ENCODE measurements at places on chromosomes 6 and 20.
A peak's percentile ranks its signal among the peaks of the same experiment; 100 is the strongest.

DNA sequence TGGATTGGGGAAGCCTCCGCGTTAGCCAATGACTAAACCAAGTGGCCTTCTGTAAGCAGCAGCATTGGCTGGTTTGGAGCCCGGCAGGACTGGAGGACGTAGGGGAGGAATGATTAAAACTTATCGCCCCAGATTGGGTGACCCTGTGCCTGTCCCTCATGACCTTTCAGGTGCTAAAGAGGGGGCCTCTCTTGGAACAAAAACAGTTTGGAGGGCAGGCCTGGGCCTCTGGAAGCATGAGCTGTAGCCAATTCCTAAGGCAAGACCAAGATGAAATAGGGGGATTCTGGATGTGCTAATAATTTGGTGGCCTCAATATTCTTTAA is 1.4 kb downstream of the GMPR start:
- DNase-seq: no peak

- no peak for DNase-seq
Measured at GRCh38 chr20:46071573-46071972, 18.2 kb downstream of the NCOA5 start.

GRCh38 chr6:150632785-150633485 is 33.2 kb downstream of the PLEKHG1 start:
- DNase-seq: peak; percentile 1

DNA sequence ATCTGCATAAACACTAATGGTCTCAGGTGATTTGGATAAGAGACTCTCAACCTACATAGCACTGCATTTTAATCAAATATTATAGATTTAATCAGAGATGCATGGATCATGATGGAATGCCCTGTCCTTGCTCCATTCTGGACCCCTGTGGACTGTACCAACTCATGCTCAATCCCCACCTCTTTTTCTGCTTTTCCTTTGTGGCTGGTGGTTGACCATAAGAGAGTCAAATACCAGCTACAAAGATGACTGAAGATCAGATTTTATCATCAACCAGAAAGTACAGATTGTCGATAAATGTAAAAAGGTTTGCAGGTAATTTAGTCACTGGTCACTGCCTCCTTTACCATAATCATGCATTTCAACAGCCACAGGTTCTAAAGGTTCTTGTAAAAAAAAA is 116.2 kb downstream of the ME1 start:
- DNase-seq: no peak

DNA sequence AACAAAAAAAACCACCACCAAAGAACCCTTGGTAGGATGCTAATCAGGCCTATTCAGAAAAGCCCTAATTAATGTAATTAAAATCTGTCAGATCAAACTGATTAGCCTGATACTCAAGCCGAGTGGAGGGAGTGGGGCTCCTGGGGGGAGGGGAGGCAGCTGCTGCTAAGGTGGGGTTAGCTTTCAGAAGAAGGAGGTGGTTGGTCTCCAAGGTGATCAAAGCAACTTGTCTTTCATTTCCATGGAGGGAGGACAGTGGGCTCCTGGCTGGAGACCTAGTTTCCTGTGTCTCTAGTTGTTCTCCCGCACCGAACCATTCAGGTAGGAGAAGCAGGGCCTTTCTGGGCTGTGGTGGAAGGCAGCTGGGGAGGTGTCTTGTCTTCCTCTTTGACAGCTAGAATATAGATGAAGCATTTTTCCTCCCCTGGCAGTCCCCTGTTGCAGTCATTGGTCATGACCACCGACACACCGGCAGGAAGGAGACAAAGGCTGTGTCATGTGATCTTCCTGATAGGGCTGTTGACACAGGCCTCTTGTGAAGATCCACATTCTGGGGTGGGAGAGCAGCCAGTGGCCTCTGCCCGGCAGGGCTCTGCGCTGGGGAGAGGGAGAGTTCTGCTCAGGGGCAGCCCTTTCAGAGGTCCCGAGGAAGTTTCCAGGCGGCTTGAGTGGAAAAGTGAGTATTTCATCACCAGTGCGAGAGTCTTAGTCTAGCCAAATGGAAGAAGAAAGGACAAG is 39.9 kb upstream of the PRDM1 start:
- no peak for DNase-seq

GRCh38 chr6:43771858-43772680 is 2.1 kb downstream of the VEGFA start:
- no peak for DNase-seq

DNA sequence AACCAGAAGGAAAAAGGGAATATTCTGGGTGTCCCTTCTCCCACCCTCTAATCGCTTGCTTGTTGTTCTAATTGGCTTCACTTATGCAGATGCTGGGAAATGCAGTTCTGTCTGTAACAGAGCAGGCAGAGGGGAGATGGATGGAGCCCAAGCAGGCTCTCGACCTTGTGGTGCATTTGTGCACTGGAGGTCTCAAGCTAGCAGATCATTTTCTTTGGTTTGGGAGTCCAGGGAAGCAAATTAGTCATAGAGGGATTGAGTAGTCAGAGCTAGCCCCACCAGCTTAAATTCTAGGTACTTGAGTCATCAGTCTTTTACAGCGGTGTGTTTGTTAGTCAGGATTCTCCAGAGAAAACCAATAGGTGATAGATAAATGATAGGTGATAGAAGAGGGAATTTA is 234.7 kb upstream of the ECI2 start:
- DNase-seq: no peak

- no peak for DNase-seq
Measured at GRCh38 chr20:2794202-2794748, 6.2 kb downstream of the CPXM1 start.

DNA sequence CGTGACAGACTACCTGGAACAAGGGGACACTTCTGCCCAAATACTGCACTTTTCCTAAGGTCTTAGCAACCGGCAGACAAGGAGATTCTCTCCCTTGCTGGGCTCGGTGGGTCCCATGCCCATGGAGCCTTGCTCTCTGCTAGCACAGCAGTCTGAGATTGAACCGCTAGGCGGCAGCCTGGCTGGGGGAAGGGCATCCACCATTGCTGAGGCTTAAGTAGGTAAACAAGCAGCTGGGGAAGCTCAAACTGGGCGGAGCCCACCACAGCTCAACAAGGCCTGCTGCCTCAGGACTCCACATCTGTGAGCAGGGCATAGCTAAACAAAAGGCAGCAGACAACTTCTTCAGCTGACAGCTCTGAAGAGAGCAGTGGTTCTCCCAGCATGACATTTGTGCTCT is 87.8 kb upstream of the ASCC3 start:
- DNase-seq: no peak

- DNase-seq: no peak
Measured at GRCh38 chr6:131976545-131977061, 25.4 kb upstream of the CCN2 start.

DNA sequence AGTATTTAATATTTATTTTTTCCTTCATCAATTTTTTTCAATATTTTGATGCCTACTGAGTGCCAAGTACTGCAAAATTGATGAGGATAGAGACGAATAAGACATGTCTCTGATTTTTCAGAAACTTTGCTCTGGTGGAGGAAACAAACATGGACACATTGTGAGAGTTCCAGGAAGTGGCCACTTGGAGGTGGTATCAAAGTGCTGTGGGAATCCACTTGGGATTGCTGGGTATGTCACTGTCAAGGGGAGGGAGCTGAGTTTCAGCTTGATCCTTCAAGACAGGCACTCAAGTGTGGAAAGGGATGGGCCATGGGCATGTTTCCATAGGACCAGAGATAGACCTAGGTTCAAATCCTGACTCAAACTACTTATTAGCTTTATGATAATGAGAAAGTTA is 24.5 kb upstream of the ABCC10 start:
- DNase-seq: no peak

DNA sequence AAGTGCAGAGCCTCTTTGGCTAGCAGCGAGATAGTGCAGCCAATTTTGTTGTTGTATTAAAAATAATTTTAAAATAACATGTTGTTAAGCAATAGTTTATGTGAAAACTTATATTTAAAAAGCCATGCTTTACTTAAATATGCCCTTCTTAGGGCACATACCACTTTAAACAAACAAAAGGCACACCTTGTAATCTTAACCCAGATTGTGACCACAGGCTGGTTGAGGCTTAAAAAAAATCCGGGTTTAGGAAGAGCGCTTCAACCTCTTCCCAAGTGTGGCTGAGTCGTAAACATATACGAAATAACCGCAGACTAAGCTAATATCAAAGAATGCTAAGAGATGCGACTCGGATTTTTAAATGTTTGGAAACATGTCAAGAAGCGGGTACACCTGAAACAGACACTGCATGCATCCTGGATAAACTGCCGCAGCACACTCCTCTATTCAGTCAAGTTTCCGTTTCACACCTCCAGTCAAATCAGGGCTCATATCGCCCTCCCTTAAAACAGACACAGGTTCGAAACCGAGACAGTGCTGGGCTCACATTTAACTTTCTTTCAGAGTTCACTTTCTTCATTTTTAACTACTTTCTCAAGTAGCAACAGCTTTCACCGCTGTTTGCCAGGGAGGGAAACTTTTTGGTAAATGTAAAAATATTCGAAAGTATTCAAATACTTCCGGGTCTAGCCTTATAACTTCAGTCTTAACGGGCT is 1.5 kb downstream of the DEK start:
- peak; percentile 26 for DNase-seq

DNA sequence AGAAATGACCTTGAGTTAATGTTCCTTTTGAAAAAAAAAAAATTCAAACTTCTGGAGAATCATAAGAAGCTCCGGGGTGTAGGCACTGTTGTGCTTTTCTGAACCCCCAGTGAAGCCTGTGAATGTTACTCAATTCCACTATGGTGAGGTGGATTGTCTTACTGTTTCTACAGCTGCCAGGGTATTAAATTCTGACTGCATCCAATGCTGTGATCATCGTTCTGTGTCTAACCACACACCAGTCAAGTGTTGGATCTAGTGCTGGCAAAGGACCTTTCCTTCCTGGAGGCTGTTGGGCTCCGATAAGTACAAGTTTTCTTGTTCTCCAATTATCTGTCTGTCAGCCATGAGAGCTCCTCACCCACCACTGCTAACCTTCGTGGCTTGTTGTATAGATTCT is 162.0 kb upstream of the EPHA7 start:
- DNase-seq: no peak

- DNase-seq: no peak
Measured at GRCh38 chr6:94377835-94378234, 958.5 kb upstream of the EPHA7 start.

GRCh38 chr6:53361549-53362031 is 12.8 kb upstream of the ELOVL5 start:
- no peak for DNase-seq

- DNase-seq: no peak
Measured at GRCh38 chr6:5946701-5947100, 60.0 kb downstream of the NRN1 start.

GRCh38 chr6:112342511-112342910 is 4.6 kb upstream of the RFPL4B start:
- DNase-seq: no peak

DNA sequence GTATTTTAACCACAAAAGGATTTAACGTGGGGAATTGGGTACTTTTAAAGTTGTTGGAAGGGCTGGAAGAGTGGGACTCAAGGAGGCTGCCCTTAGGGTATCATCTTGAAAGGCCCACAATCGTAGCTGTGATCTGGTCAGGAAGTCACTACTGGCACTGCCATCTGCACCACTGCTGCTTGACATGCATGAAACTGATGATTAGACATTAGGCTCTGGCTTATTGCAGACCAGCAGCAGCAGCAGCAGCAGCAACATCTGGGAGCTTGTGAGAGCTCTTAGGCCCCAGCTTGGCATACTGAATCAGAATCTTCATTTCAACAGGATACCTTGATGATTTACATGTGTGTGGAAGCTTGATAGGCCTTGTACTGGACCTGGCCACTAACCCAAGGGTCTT is 68.6 kb downstream of the PHF20 start:
- no peak for DNase-seq

DNA sequence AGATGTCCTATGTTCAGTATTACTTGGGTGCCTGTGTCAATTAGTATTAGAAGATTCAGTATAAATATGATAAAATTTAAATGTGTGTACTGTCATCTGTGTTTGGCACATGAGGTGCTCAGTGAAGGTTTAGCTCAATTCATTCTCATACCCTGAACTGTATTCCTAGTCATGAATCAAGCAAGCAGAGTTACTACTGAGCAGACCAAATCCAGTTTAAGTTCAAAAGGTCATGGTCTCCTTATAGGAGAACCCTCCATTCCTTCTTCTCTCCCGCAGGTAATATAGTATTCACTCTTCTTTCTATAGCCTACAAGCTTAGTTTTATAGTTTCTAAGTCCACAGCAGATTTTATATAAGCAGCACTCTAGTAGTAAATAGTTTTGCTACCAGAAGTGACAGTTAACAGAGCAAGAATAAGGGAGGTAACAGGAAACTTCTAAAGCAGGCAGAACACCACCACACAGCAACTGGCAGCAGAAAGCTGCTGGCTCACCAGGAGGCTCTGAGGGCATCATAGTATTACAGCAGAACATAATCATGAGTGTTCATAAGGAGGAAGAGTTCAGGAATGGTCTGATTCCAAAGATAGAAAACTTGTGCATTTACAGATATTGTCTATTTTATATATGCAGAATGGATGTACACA is 133.2 kb downstream of the SLC16A10 start:
- DNase-seq: no peak

DNA sequence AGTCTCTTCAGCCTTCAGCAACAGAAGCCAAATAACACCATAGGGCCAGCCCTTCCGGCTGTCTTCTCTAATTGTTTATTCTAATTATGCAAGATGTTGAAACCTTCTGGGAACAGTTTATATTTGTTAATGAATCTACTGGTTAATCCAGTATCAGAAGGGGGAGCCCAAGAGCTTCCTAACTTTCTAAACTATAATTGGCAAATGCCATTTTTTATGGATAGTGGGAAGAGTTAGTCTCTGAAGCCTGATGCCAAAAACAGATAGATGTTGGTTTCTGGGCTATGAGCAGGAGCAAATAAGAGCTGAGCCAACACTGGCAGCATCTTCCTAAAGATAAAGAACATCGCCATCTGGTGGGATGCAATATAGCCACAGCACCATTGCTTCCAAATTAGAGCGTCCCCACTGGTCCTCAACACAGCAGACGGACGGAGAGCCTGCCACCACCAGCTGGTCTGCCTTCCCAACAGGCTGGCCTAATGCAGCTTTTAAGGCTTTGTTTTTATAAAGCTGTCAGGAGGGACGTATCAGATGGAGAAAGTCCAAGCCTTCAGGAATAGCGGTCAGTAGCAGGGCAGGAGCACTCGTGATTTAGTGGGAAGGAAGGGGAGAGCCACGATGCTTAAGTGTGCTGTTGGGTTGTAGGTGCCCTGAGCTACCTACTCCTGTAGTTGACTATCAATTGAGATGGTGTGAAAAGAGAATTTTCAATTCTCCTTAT is 118.8 kb downstream of the RALGAPA2 start:
- DNase-seq: peak; percentile 85

GRCh38 chr20:412081-412480 is 4.0 kb downstream of the RBCK1 start:
- DNase-seq: no peak

- no peak for DNase-seq
Measured at GRCh38 chr6:98823428-98824161, 10.8 kb upstream of the POU3F2 start.

Data from NCI-H2227 treated with DMSO at 0.1 percent for 48 hours (cell line).